Skin of body (tissue), 3 donors: ENCODE measurements at places on chromosomes 11 and 22.

GRCh38 chr11:79150320-79150719 is 290.5 kb downstream of the TENM4 start:
- DNase-seq: no peak

GRCh38 chr11:111307472-111308108 is 9.2 kb downstream of the POU2AF3 start:
- no peak for DNase-seq

DNA sequence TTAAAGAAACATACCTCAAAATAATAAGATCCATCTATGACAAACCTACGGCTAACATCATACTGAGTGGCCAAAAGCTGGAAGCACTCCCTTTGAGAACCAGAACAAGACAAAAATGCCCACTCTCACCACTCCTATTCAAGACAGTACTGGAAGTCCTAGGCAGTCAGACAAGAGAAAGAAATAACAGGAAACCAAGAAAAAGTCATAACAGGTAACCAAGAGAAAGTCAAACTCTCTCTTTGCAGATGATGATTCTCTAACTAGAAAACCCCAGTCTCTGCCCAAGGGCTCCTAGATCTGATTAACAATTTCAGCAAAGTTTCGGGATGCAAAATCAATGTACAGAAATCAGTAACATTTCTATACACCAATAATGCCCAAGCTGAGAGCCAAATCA is 35.6 kb downstream of the TMEM123 start:
- no peak for DNase-seq

DNA sequence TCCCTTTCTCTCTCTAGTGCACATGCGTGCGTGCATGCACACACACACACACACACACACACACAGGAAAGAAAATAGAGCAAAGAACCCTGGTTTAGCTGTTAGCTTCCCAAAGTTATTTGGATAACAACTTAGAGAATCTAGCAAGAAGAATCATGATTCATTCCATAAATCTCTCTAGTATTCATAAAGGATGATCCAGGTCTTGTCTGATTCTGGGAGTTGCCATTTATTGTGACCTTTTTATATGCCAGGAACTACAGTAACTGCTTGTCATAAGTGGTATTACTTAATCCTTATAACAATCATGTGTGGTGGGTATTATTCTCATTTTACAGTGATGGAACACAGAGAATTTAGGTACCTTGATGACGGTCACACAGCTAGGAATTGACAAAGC is 141.5 kb upstream of the MTMR2 start:
- DNase-seq: no peak

DNA sequence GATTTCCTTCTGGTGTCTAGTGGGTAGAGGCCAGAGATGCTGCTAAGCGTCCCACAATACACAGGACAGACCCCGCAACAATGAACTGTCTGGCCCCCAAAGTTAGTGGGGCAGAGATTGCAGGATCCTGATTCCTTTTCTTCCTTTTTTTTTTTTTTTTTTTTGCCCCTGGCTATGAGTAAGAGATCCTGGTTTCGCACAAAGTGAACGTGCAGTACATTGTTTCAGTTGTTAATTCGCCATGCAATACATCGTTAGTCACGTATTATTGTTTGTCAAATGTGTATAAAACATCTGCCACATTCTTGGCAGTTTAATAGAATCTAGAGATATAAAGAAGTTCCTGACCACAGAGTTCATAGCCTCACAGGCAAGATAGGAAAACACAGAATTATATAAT is 20.2 kb downstream of the ST3GAL4 start:
- DNase-seq: no peak

DNA sequence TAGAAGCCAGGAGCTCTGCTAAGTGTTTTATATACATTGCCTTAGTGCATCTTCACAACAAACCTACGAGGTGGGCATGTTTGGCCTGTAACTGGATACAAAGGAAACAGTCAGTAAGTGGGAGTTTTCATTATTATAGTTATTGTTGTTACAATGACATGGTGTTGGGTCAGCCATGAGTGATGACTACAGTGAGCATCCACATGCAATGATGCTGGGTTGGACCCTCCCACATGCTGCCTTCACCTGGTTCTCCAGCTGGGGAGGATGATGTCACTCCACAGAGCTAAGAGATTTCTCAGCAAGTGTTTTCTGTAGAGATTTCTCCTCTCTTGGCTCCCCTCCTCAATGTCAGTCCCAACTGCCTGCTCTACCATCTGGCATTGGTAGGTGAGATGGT is 59.3 kb downstream of the EHF start:
- no peak for DNase-seq

GRCh38 chr22:19818324-19819207 is 36.1 kb downstream of the GNB1L start:
- DNase-seq: no peak

DNA sequence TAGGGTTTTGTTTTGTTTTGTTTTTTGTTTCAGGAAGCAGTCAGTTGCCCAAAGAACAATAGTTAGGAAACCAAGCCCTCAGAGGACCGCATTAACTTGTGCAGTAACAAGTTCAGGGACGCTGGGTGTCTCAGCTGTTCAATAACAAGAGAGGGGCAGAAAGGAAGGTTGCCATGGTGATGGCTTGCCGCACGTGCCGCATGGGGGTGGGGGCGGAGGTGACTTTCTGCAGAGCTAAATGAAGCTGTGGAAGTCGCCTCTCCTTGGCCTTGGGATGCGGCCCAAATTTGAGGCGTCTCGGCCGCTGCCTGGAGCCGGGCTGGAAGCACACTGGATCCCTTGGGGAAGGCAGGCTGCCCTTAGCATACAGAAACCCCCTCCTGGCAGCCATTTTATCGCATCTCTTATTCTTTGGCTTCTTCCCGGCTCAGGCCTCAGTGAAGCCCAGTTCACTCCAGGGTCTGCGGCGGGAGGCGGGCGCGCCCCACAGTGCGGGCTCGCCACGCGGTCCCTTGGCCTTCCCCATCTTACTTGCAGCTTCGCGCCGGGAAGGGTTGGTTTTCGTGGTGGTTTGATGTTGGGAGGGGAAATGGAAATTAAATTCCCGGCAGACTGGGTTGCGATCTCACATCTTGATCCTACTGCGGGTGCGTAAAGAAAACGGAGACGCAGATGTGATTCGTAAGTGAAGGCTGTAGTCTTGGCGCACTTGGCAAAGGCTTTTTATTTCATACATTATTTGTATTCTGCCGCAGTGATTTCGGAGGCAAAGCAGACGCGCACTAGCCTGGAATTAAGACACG is 94.3 kb downstream of the SLC17A6 start:
- DNase-seq: peak; percentile 73

GRCh38 chr11:75597636-75598035 is 35.6 kb downstream of the SERPINH1 start:
- no peak for DNase-seq

DNA sequence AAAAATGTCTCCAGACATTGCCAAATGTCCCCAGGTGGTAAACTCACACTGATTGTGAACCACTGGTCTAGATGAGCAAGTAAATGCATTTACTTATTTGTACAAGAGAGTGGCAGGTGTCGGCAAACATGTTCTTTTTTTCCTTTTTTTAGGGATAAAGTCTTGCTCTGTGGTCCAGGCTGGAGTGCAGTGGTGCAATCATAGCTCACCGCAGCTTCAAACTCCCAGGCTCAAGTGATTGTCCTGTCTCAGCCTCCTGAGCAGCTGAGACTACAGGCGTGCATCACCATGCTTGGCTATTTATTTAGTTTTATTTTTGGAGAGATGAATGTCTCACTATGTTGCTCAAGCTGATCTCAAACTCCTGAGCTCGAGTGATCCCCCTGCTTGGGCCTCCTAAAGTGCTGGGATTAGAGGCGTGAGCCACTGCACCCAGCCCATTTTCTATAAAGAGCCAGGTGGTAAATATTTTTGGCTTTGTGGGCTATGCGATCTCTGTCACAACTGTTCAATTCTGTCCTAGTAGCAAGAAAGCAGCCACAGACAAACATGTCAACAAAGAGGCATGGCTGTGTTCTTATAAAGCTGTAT is 1.4 kb downstream of the VPREB1 start:
- no peak for DNase-seq

DNA sequence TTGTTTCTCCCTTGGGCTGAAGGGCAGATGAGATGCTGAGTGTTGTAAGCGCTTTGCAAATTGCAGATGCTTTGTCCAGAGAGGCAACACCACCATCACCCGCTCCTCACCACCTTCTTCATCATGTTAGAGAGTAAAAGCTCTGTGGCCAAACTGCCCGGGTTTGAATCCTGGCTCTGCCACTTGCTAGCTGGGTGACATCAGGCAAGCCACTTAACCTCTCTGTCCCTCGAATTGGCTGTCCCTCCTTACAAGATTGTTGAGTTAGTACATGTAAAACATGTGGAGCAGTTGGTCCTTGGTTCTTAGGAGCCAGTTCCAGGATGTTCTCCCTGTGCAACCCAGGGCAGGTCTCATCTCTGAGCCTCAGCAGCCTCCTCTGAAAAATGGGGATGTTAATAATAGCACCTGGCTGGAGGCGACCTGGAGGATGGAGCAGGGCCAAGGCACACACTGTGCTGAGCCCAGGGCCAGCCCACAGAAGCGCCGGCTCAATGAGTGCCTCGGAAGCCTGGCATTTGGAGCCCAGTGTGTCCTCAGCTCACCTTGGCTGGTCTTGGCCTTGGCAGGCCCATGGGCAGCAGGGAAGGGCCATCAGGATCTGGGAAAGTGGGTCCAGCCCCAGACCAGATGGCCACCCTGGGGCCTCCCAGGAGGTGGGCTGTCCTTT is 10.5 kb downstream of the C11orf86 start:
- DNase-seq: no peak

DNA sequence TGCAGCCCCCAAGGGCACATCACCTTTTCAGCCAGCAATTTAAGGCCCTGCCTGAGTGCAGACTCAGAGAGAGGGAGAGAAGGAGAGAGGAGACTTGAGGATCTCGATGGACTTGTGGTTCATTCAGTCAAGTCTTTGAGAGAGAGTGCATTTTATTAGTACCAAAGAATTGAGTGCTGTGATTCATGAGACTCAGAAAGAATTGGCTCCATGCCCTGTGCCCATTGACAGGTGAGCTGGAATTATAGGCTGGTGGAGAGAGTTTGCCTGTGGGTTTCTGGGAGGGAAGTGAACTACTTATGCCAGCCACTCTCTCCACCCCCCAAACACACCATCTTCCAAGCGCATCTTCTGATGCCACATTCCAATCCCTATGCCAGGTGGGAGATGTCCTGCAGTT is 236.8 kb downstream of the MN1 start:
- DNase-seq: no peak
